ENCODE measurements at places on chromosomes 16 and 17.

- no peak for DNase-seq
These were observed 24.8 kb downstream of the HS3ST3A1 start for GRCh38 chr17:13576661-13577526.

DNA sequence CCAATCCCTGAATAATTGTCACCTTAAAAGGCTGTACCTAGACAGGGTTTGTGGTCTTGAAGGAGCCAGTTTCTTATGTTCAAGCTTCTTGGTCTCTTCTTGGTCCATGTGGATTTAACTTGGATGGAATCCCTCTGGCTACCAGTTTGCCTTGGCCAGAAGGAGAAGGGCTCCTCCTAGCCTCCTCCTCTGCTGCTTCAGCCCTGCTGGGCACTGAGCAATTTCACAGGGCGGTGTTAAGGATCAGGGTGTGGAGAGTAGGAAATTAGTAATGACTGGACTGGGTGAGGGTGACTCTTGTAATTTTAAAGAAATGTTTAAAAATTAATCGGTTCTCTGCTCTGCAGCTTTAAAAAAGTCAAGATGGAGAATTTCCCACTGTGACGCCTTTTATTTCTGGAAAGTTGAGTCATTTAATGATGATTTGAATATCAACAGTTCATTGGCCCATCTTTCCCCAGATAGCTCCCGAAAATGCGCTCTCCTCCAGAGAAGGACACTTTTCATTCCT is 96.4 kb downstream of the MSI2 start:
- DNase-seq, result no peak

DNA sequence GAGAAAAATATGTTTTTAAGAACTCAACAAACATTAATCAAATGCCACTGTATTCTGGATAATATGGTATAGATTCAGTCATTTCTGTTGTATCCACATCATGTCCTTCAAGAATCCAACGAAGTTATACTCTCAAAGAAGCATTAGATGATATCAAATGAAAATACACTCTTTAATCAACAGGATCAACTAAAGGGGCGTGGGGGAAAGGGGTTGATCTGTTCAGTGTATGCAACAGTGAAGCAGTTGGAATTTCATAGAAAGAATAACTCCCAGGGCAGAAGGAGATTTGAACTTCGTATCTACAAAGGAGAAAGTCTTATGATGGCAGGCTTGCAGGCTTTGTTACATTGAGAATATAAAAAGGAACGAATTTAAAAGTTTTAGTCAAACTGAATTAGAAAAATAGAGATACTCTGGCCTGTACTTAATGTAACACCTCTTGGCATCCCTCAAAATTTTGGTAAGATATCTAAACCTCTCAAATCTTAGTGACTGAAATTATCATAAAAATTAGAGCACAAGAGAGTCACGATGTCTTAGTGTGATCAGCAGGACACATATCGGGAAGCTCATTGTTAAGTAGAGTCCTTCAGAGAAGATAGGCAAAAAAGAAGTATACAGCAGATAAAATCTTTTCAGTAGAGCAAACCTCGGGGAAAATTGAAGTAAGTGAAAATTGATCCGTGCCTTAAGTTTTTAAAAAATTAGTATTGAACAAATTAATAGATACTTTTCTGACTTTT is 431.4 kb downstream of the KCNJ18 start:
- DNase-seq, result no peak

- no peak for DNase-seq
These were observed 69.9 kb upstream of the NFAT5 start for GRCh38 chr16:69495821-69496220.

GRCh38 chr16:87333101-87333500 is 15.9 kb upstream of the C16orf95 start:
- DNase-seq, result no peak

GRCh38 chr17:12388226-12388625 is 277.5 kb upstream of the MYOCD start:
- no peak for DNase-seq

- DNase-seq, result no peak
These were observed 340.3 kb upstream of the CDH5 start for GRCh38 chr16:66026211-66026610.
